NCI-H1417 (cell line): ENCODE measurements at places on chromosomes 6 and 20.

DNA sequence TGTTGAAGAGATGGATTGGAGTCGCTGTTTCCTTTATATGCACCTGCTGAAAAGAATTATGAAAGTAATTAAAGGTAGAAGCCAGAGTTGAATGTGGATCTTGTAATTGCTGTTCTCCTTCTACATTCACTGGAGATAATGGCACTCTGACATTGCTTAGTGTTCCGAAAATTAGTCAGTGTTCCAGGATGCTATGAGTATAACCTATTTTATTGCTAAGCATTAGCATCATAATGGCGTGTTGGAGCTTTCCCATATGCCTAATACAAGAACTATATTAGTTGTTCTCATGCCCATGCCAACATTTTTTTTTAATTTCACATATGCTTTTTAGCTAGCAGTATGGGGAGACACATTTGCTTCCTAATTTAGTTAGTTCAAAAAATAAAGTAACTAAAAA is 236.4 kb downstream of the ARHGAP18 start:
- no peak for DNase-seq

- no peak for DNase-seq
Measured at GRCh38 chr6:36660771-36661471, 17.6 kb upstream of the CDKN1A start.

DNA sequence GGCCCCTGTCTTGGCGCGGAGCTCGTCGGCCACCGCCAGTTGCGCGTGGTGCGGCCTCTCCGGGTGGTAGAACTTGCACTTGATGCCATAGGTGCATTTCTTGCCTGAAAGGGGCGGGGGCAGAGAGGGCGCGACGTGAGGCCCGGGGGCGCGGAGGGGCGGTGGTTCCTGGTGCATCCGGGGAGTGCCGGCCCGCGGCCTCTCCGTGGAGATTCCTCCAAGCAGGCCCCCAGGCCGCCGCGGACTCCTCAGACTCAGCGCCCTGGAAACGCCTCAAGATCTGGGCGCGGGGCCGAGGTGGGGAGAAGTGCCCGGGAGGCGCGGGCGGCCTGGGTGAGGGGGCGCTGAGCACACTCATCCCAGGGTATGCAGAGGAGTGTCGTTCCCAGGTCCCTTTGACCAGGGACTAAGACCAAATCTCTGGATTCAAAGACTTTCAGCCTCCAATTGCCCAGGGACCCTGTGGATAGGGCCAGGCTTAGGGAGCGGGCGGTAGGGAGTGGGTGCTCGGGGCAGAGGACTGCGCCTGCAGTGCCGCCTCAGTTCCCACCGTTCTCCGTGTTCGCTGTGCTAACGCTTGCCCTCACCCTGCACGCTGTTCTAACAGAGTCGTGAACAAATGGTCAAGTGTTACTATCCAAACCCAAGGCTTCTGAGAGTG is 33.3 kb downstream of the ZC3H12D start:
- DNase-seq = no peak

DNA sequence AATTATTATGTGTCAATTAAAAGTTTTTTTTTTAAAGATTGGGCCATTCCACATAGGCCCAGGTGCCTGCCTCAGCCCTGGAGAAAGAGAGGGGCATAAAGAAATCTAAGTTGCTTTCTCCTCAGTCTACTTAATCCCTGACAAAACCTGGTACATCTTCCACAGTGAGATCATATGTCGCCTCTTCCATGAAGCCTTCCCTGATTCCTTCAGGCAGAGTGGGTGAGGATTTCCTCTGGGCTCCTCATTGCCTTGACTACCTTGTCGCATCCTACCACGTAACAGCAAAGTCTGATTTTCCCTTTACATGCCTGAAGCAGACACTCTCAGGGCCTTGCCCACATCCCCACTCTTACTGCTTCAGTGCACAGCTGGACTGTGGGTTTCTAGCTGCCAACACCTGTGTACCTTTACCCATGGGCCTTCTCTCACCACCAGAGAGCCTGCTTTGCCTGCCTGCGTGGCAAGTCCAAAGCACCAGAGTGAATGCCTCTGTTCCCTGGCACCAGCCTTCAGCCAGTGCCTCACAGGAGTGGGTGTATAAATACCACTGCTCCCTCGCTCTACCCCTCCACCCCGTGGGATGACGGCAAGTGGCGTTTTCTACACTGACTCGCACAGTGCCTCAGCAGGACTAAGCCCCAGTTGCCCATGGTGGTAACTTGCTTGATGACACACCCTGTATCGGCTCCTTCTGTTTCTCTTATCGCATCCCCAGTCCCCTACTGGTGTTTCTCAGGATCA is 68.0 kb downstream of the EYA2 start:
- DNase-seq = no peak

DNA sequence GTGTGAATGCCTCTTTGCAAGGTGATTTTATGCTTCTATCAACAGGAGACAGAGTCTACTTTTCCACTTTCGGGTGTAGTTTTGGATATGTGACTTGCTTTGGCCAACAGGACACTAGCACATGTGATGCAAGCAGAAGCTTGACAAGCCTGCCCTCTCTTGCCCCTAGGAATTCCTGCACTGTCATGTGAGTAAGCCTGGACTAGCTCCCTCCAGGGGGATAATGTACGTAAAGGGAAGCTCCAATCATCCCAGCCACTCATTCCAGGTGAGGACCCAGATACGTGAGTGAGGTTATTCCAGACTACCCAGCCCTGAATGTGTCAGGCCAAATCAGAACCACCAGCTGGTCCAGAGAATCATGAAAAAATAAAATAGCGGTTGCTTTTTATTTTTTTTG is 33.3 kb downstream of the BEND3 start:
- no peak for DNase-seq

- no peak for DNase-seq
Measured at GRCh38 chr6:113011389-113011788, 664.3 kb downstream of the RFPL4B start.

DNA sequence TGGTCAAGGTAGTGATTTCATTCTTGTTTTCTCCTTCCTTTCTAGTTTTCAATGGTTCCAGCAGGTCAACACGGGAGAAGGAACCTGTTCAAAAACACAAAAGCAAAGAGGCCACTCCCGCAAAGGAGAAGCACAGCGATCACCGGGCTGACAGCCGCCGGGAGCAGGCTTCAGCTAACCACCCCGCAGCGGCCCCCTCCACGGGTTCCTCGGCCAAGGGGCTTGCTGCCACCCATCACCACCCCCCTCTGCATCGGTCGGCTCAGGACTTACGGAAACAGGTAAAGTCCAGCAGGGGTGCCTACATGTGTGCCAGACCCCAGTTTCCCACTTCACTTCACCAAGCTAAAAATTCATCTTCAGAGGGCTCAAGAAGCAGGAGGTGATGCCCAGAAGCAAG is 175.6 kb downstream of the DTNBP1 start:
- DNase-seq = no peak

DNA sequence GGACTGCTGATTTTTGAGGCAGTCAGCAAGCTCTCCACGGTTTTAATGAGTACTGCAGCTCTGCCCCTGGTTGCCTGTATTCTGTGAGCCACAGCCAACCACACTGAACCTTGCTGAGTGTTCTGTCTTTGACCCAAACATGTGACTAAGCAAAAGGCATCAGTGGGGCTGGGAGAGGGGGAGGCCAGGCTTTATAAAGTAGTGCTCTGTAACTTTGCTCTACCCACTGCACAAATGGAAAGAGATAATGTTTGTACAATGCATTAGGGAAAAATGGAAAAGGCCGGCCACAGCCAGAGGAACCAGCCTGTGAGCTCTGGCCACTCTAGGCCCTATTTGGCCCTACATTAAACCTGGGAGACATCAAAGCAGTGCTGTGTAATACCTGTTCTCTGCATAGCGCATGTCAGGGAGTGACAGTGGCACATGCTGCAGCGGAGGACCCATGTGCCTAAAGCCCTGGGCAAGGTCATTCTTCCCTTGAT is 22.0 kb downstream of the KLHL31 start:
- no peak for DNase-seq

- no peak for DNase-seq
Measured at GRCh38 chr20:32959351-32960221, 44.6 kb downstream of the SUN5 start.

DNA sequence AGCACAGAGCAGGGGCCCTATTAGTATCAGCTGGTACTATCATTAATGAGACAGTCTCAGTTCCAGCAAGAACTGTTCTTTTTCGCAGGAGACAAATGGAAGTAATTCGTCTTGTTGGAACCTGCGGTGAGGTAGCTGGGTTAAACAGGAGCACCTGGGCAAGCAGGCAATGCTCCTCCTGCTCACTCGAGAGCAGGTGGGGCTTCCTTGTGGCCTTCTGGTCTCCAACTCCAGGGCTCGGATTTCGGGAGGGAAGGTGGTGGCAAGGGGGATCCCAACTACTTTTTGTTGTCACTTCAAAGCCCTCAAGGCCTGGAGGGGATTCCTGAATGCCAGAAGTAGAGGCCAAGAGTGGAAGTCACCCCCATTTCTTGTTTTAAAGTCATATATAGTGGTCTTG is 1.3 kb upstream of the SPEF1 start:
- peak; percentile 24 for DNase-seq

- peak; percentile 35 for DNase-seq
Measured at GRCh38 chr20:9583151-9583550, 68.8 kb downstream of the LAMP5 start.

DNA sequence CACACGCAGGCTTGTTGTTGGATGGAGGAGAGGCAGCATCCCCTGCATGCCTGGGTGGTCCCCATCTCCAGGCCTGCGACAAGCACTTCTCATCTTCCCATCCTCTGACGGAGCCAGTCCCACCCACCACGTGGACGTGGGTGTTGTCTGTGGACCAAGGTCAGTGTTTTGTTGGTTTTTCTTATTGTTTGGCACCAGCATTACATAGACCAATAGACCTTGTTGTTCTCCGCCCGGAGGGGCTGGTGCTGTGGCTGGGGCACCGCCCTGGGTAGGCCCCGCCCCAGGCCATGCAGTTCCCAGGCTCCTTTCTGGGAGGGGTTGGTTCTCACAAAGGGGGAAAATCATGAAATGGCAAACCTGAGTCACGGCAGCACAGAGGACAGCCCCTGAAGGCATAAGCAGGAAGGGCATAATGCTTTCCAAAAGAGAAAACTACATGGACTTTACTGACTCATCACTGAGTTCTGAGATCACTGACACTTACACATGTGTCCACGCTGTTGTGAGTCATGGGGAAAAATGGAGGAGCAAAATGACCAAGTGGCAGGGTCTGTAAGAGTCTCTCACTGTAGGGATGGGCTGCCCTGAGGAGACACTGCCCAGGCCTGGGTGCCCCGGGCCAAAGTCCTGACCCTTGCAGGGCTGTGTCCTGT is 90.8 kb downstream of the THBS2 start:
- no peak for DNase-seq

DNA sequence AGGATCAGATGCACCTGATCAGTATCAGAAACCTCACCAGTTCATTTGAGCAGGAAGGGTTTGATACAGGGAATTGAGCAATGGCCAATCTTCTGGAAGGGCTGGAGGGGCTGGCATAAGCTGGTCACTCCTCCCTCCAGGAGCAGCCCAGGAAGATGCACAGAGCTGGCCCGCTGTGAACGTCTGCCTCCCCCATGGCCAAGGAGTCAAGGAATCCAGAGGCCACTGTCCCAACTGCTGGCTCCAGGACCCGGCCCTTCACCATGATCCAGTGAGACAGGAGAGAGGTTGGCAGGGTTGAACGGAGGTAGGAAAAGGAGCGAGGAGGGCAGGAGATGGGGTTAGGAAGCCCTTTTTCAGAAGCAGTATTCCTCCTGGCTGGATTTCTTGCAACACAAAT is 113.9 kb upstream of the CST7 start:
- DNase-seq = no peak

DNA sequence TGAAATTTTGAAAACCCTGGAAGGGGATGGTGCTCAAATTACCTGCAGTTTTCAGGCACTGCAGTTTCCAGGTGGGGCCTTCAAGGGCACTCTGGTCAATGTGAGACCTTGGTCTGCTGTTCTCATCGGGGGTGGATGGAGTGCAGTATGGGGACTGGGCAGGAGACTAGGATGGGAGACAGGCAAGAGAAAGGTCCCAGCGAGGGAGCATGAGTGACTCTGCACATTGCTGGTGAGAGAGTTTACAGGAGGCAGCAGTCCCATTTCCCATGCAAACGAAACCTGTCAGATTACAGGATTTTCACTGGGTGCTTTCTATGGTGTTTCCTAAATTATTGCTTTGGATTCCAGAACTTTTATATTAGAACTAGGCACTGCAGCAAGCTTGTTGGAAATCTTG is 73.5 kb upstream of the DTNBP1 start:
- no peak for DNase-seq

DNA sequence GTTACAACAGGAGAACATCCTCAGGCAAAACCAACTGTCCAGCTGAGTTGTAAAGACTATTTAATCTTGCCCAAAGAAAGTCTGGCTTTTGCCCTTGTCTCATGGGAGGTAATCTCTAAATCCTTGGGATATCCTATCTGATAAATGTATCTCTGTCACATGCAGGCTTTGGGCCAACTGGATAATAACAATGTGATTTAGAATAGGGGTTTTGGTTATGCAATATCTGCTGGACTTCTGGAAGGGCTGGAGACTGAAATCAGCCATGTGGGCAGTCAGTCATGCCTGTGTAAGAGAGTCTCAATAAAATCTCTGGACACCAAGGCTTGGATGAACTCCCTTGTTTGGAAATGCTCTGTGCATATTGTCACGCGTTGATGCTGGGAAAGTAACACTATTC is 56.3 kb upstream of the PRL start:
- no peak for DNase-seq

DNA sequence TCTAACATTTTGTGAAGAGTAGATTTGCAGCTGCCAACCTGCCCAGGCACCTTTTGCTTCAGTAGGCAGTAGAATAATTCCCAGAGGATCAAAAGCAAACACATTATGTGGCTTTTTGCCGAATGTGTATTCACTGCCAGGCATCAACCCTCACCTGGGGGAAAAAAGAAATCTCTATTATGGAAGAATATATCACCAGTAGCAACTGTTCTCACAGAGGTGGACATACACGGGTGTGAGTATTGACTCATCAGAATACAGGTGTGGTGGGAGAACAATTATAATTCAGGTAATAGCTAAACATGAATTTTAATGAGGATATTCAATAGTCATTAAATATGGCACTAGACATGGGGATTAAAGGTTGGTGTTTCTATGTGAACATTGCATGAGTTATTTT is 910.7 kb downstream of the TFAP2A start:
- peak; percentile 56 for DNase-seq

- no peak for DNase-seq
Measured at GRCh38 chr20:56841346-56841908, 212.3 kb downstream of the TFAP2C start.

- no peak for DNase-seq
Measured at GRCh38 chr6:34555007-34555322, 1.2 kb downstream of the SPDEF start.

- DNase-seq = peak; percentile 40
Measured at GRCh38 chr20:56195946-56196345, 52.6 kb upstream of the MC3R start.

GRCh38 chr20:48908656-48909319 is 12.7 kb upstream of the ARFGEF2 start:
- no peak for DNase-seq
